Midbrain (tissue), 1 donor: ENCODE measurements at places on chromosomes 7 and 10.

DNA sequence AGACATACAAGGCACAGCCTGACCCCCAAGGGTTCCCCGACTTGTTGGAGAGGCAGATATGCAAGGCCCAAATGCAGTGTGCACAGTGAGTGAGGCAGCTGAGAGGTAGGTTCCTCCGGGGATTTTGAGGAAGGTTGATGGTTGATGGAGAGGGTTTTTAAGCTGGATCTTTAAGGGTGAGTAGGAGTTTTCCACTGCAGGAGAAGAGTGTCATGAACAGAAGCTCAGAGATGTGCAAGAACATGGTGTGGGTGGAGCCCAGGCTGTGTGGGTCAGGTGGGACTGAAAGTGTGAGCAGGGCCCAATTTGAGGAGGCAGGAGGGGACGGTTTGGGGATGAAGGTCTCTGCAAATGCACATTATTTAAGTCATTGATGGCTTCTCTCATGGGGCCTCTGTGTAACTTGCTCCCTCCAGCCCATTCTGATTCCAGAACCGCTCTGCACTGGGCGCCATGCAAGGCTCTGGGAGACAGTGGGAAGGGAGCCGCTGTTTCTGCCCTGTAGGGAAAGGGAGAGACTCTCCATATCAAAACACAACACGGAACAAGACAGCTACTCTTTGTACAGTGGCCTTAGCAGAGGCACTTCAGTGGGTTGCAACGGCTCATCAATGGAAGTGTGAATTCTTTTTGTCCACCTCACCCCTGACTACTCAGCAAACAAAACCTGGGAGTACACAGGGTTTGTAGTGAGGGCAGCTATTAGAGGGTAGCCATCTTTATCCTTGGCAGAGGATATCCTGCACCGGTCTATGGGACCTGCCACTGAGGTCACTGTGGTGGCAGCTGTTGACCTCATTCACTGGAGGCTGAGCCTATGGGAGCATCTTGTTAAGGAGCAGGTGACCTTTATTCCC lies 29.7 kb downstream of the RAMP3 start:
- DNase-seq, result no peak

- peak; percentile 23 for DNase-seq
These were observed 57.9 kb upstream of the FAM133B start for GRCh38 chr7:92648067-92648466.

GRCh38 chr7:142873871-142874270 lies 11.7 kb downstream of the TRPV6 start:
- DNase-seq, result no peak

GRCh38 chr7:17434191-17434590 lies 135.7 kb downstream of the AHR start:
- no peak for DNase-seq

- no peak for DNase-seq
These were observed 97.9 kb downstream of the TSPAN12 start for GRCh38 chr7:120760050-120760449.

GRCh38 chr10:122293156-122293960 lies 22.3 kb downstream of the BTBD16 start:
- no peak for DNase-seq
